ENCODE measurements at places on chromosomes 6 and 20.

GRCh38 chr6:84066536-84066935 lies 33.0 kb downstream of the MRAP2 start:
- no peak for DNase-seq

DNA sequence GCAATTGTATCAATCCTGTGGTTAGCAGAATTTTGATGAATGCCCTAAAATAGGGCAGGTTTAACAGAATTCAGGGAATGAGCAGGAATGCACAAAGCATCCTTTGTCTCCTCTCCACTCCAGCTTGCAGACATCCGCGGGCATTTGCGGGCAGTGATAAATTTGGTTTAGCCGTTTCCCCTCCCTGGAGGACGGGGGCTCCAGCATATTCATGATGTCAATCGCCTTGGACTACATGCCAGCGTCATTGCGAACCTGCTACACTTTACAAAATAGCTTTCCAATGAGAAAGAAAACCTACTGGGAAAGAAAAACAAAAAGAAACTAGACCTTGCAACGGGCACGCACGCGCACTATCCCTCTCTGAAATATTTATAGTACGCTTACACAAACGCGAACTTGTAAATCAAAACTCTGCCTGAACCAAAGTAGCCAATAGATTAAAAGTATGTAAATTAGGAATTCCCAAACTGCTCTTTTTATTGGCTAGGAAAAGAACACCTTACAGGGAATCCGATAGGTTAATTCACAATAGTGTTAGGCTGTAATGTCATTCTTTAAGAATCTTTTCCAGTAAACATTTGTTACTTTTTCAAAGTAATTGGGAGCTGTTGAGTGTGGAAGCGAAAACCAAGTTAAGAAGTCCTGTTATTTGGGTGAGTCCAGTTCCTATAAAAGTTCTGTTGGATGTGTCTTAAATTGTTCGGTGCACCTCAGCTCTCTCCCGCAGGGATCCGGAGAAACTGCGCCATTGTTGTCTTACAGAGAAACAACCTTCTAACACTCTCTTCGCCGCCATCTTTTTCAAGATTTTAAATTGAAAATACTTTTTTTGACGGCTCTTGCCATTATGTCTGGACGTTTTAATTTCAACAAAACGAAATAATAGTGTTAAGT lies 136.7 kb downstream of the HFE start:
- peak; percentile 97 for DNase-seq

GRCh38 chr6:77106992-77107391 lies 356.3 kb downstream of the HTR1B start:
- no peak for DNase-seq

- DNase-seq: no peak
Observed at GRCh38 chr20:44759595-44759994, 13.9 kb downstream of the KCNK15 start.

DNA sequence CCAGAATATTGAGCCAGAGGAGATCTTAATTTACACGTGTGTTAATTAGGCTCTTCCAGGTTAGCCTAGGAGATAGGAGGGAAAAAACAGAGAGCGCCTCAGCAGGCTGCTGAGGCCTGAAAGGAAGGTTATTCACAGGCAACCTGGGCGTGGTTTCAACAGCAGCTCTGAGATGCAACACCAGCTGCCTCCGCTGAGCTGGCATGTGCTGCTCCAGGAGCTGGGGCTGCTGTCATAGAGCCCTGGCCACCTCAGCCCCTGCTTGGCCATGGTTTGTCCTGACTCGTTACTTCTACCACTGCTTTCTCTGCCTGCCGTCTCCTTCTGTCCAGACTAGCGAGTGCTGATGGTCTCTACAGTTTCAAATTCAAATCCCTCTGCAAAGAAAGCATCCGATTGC lies 32.4 kb upstream of the RPP40 start:
- no peak for DNase-seq

DNA sequence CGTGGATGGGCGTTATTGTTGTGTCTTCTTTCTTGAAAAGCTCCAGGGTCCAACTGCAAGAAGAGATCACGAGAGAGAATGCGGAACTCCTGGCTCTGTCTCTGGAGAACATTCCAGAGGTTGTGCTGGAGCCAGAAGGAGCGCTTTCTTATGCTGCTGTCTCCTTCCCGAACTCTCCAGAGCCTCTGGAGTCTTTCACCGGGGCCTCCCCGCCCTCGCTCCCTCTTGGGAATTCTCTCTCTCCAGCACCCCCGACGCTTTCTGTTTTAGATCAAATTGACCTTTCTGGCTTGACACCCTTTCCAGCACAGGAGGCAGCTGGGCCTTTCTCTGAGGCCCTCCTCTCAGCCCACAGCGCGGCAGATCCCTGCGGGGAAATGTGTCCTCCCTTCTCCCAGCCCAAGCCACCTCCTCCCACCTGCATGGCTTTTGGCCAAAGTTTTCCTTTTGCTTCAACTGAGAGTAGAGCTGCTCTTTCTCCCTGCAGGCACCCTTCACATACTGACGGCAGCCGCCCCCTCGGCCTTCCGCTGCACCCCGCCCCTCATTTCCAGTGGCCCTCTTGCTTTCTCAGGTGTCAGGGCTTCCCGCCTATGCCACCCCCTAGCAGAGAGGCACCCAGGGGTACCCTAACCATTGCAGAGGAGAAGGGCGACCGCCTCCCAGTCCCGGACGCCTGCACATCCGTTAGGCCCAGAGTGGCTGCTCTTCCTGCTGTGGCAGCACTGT lies 6.6 kb upstream of the CCR6 start:
- no peak for DNase-seq

GRCh38 chr6:146719387-146719786 lies 120.6 kb downstream of the ADGB start:
- no peak for DNase-seq

GRCh38 chr6:120141601-120142000 lies 792.0 kb upstream of the MAN1A1 start:
- no peak for DNase-seq

GRCh38 chr6:51868591-51869355 lies 218.6 kb downstream of the PKHD1 start:
- no peak for DNase-seq
